NCI-H524 treated with DMSO at 0.1 percent for 48 hours (cell line): ENCODE measurements at places on chromosomes 16 and 17.

GRCh38 chr17:79990704-79991103 is 45.0 kb downstream of the TBC1D16 start:
- no peak for DNase-seq

GRCh38 chr17:45035848-45036247 is 15.6 kb downstream of the DCAKD start:
- DNase-seq: no peak

GRCh38 chr17:17182598-17183136 is 23.5 kb downstream of the PLD6 start:
- DNase-seq: no peak

- DNase-seq: peak; percentile 51
Measured at GRCh38 chr17:59388069-59388556, 56.7 kb downstream of the YPEL2 start.

- peak; percentile 29 for DNase-seq
Measured at GRCh38 chr16:82031116-82032084, 3.7 kb upstream of the HSD17B2 start.

DNA sequence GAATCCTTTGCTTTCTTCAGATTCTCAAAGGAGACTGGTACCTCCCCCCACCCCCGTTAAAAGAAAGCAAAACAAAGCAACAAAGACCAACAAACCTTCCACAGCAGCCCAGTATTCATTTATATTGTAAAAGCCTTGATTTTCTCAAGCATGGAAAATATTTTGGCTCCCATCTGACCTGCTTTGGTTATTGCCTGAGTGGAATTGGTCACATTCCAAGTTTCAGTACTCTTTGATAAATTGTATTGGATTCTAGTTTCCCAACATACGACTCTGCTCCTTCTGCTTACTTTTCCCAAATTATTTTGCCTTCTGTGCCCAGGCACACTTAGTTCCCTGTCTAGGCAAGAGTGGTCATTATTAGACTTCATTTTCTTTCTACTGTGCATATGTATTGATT is 1.3 kb downstream of the ABCC11 start:
- no peak for DNase-seq

DNA sequence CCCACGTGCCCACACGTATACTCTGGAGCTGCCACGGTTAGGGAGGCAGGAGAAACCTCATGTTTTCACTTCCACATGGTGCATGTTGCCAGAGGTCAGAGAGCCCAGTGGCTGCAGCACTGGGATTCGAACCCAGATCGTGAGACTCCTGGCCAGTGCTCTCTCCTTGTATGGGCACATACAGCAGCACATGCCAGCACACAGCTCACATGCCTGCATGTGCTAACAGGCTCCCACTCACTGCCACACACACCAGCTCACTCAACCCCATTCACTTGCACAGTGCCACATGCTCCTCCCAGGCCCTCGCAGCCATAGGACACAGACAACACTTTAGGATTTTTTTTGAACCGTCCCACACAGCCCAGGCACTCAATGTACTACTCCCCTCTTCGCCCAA is 49.5 kb upstream of the MRPS23 start:
- no peak for DNase-seq

GRCh38 chr17:32757963-32758362 is 119.0 kb downstream of the MYO1D start:
- no peak for DNase-seq

GRCh38 chr16:58170223-58170622 is 27.7 kb downstream of the CSNK2A2 start:
- no peak for DNase-seq

- DNase-seq: no peak
Measured at GRCh38 chr16:88035292-88035691, 84.1 kb downstream of the BANP start.

GRCh38 chr17:12856416-12856815 is 67.1 kb downstream of the ARHGAP44 start:
- DNase-seq: no peak

DNA sequence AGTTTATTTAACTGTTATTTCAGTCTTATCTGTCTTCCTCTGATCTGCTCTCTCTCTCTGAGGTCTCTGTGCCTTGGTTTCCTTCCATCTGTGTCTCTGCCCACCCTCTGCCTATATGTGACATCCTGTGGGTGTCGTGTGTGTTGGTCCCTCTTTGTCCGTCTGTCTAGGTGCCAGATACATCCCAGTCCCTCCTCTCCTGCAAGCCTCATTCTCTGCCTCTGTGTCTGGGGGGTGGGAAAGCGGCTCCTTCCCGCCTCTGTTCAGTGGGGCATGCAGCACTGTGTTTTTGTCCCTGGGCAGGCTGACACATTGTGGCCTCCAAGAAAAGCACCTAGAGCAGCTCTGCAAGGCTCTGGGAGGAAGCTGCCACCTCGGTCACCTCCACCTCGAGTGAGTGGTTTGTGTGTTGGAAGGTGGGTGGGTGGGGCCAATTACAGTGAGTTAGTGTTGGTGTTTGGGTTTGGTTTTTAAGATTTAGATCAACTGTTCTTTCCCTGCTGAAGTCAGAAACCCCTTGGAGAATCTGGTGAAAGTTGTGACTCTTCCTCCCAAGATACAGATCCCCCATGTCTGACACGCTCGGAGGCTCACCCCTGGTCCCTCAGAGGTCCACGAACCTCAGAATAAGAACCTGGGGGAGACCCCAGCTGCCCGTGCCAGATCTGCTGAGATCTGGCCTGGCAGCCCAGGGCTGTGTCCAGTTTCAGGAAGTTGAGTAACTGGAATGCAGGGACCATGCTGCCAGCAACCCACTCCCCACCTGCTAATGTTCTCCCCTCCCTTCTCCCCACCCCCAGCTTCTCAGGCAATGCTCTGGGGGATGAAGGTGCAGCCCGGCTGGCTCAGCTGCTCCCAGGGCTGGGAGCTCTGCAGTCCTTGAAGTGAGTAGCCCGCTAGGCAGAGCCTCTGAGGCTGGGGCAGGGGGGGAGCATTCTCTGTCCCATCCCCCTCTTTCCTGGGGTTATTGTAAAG is 50.9 kb upstream of the CPNE2 start:
- no peak for DNase-seq

GRCh38 chr16:27311897-27312303 is 1.9 kb upstream of the IL4R start:
- no peak for DNase-seq

- no peak for DNase-seq
Measured at GRCh38 chr17:38981636-38982035, 14.4 kb upstream of the FBXO47 start.

DNA sequence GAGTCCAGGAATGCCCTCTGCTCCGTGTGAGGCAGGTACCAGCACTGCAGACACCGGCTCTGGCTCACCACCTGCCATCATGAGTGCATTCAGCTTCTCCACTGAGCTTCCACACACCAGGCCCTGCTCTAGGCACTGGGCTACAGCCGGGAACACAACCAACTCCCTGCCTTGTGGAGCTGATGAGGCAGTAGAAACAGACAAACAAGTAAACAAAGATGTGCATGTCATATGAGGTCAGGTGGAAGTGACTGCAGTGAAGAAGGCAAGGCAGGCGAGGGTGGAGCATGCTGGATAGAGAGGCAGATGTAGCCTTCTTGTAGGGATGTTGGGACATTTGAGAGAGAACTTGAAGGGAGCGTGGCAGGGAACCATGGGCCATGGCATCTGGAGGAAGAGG is 5.0 kb downstream of the NLRC5 start:
- no peak for DNase-seq

GRCh38 chr17:72651988-72652387 is 440.5 kb downstream of the SLC39A11 start:
- DNase-seq: no peak

GRCh38 chr16:88847654-88848053 is 9.1 kb downstream of the GALNS start:
- DNase-seq: no peak

- no peak for DNase-seq
Measured at GRCh38 chr17:5580969-5581368, 3.3 kb downstream of the NLRP1 start.

DNA sequence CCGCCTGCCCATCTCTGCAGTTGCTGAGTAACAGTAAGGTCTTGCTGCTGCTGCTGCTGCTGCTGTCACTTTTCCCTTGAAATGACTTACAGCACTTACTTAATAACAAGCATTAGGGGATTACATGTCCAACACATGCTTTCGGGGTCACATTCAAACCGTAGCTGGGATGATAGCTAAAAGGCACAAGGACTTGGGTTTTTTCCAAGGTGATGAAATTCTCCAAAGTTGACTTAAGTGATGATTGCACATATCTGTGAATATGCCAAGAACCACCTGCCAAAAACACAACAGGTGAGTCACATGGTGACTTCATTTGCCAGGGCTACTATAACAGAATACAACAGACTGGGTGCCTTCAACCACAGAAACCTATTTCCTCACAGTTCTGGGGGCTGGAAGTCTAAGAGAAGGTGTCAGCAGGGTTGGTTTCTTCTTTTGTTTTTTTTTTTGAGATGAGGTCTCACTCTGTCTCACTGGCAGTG is 121.9 kb upstream of the TNRC6C start:
- DNase-seq: no peak

DNA sequence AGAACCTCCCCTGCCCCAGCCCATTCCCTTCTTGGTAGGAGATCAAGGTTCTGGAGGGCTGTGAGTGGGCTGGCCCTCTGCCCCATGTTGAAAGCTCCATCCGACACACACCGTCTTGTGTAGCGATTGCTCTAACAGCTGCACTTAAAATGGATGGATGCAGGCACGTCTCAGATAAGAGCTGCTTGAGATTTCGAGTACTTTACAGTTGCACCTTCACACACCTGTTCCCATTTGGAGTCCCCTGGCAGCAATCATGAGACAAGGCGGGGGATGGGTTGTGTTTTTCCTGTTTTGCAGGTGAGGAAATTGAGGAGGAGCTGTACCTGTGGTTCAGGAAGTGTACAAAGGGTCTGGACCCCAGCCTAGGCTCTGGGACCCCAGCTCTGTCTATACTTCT is 25.6 kb upstream of the TAC4 start:
- DNase-seq: peak; percentile 58

- no peak for DNase-seq
Measured at GRCh38 chr16:69663846-69664245, 62.5 kb downstream of the NQO1 start.

DNA sequence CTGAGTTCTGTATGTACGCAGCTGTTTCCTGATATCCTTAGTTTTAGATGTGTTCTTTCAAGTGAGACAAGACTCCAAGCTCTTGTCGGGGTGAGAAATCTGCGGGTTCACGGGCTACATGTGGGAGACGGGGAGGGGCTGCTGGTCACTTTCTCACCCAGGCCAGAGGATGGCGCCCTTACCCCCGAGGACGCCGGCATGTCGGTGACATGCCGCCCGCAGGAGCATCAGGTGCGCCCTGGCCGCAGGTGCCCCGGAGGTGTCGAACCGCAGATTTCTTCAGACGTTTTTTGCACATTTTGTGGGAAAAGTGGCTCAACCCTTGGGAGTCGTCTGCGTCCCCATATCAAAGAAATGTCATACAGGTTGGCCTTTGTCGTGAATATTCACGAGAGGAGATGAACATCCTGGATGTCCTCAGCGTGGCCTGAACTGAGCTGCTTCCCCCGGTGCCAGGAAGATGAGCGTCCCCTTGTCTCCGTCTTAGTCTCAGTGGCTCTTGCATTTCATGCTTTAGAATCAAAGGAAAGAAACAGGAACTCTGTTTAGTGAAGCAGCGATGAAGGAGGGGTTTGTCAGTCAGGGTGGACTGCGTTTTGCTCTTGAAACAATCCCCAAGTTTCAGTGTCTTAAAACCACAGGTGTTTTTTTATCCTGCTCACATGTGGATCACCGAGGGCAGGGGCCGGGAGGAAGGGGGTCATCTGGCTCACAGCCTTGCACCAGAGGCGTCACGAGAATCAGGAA is 75.4 kb upstream of the ZNF750 start:
- no peak for DNase-seq

- DNase-seq: no peak
Measured at GRCh38 chr16:78184238-78185183, 85.1 kb downstream of the WWOX start.

- DNase-seq: no peak
Measured at GRCh38 chr16:66695935-66696668, 441 bp downstream of the CMTM4 start.

- DNase-seq: no peak
Measured at GRCh38 chr17:74736513-74737298, at the start of gene RAB37. RAB37 (plus strand) TSS chr17:74737256; CDS start chr17:74737273, 17 bp downstream.

DNA sequence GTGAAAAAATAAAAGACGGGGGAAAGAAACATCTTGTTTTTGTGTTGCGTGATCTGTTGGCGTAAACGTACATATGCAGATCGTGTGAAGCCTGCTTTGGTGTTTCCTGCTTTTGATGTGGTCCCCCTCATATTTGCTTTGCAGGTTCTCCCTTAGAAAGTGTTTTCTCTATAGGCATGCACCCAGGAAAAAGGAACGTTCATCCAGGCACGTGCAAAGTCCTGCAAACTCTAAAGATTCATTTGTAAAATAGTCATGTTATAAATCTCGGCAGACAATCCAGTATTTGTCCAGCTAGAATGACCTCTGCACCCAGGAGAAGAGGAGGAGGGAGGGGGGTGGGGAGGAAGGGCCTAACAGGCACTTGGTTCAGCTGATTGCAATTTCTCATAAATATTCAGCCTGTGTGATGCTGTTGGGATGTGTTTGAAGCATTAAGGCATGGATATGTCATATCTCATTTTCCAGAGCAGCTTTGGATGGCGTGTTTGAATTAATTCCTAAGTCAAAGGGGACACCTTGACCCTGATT is 40.3 kb upstream of the DDX52 start:
- no peak for DNase-seq

DNA sequence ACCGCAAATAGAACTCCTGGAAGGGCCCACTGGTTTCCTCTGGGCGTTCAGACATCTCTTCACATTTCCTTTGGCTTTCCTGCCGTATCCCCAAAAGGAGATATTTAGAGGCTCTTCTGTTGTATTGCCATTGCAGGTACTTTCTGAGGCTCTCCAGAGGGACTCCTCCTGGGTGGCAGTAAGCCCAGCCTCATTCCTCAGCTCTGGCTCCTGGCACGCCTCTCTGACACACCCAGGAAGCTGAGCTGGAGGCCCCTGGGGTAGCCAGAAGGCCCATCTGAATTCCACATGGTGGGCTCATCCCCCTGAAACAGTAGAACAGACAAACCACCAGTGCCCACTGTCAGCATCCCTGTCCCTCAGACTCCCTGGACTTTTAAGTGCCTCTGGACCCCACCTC is 206.7 kb downstream of the PARN start:
- DNase-seq: no peak

DNA sequence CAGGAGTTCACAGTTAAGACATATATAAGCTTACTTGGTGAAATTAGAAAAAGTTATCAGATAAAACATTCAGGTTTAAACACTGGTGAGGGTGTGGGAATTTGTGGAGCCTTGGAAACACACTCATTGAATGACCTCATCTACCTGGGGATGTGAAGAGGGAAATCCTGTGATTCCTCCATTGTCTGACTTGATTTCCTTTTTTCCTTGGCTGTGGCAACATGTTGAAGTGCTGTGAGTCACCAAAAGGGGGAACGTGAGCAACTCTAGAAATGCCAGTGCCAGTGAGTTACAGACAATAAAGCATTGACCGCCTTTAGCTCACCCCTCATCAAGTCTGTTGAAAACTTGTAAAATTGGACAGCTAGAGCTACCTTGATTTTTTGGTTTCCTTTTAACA is 1.8 kb downstream of the HMOX2 start:
- no peak for DNase-seq

GRCh38 chr17:42782166-42783061 is 2.0 kb downstream of the WNK4 start:
- DNase-seq: no peak
